Bronchus fibroblast of lung (primary cell): ENCODE measurements at places on chromosomes 6 and 20. TPM values are rescaled to one million over a fixed set of nuclear protein-coding genes. Genes with fewer than 3 reads are reported as not detected.

Gene TMEM14C
- 151 and 160 TPM in 2 replicates for total RNA-seq

Gene TPD52L1
- 3.0 and 4.3 TPM in 2 replicates for total RNA-seq

Gene OPN5
- total RNA-seq, result not detected in 2 replicates

Gene PSMF1
- total RNA-seq, result 138 and 231 TPM in 2 replicates

Gene SMPDL3A
- 4.2 and 5.0 TPM in 2 replicates for total RNA-seq

Gene SCRT2
- total RNA-seq, result not detected in 2 replicates

Gene ABHD16A
- total RNA-seq, result 23.5 and 25.1 TPM in 2 replicates

Gene C6orf163
- total RNA-seq, result 0.34 and 0.74 TPM in 2 replicates

Gene KCNQ5
- total RNA-seq, result 0.30 and 0.50 TPM in 2 replicates

Gene TSBP1
- not detected in 2 replicates for total RNA-seq

Gene PPP1R14C
- not detected in 2 replicates for total RNA-seq

Gene ULBP2
- 6.2 and 6.6 TPM in 2 replicates for total RNA-seq

Gene BMP5
- total RNA-seq, result 1.9 and 2.0 TPM in 2 replicates

Gene SLC22A1
- under 0.01 TPM in 1 of 2 replicates, not detected in the other for total RNA-seq

Gene KCNK15
- not detected in 2 replicates for total RNA-seq

Gene HLA-DRB1
- total RNA-seq, result not detected in 2 replicates

Gene RPP21
- total RNA-seq, result 85.0 and 96.0 TPM in 2 replicates

Gene MAS1
- not detected in 2 replicates for total RNA-seq

Gene TMEM244
- not detected in 2 replicates for total RNA-seq
